C1 segment of cervical spinal cord (tissue), 14 donors: ENCODE measurements at places on chromosomes 7 and 10.

DNA sequence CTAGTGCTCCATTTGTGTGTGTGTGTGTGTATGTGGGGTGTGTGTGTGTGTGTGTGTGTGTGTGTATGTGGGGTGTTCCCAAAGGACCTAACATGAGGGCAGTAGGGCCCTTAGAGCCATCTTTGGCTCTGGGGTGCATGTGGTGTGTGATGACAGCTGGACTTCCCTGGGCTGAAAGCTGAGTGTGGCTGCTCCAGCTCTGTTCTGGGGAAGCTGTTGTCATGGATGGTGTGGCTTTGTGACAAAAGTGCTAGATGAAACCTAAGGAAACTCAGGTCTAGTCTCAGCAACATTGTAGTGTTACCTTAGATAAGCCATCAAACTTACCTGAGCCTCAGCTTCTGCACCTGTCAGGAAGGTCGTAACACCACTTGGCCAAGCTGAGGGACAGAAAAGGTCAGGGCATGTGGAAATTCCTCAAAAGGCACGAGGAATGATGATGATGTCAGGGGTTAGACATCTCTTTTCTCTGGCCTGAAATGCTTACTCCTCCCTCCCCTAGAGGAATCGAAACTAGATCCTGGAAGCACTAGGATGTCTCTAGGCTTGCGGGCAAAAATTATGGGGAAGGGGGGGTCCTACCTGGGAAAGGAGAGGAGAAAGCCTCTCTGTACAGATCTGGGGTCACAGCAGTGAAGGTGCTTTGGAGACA lies 115.4 kb downstream of the RPS24 start:
- no peak for DNase-seq

- no peak for DNase-seq
These were observed 276.2 kb downstream of the MDFIC start for GRCh38 chr7:115198143-115198542.

DNA sequence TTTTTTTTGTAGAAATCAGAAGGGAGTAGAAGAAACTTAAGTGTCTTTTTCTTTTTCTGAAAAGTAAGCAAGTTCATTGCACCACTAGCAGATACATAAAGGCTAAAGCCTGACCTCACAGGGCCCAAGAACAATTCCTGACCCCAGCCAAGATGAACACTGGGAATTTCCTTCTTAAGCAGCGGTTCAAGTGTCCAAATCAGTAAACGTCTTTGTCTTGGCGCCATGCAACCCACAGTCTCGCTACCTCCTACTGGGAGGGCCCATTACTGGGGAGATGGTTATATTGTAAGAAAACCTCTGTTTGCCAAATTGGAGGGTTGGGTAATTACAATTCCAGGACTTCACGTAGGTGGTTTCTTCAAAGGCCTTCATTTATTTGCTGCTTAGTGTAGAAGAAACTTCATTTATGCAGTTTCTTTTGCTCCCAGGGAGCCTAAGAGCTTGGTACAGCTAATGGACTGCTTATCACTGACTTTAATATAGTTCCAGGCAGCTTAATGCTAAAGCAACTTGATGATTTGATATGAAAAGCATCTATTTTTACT lies 58.3 kb upstream of the ADRB1 start:
- DNase-seq, result no peak

GRCh38 chr7:106515321-106515720 lies 145.6 kb downstream of the CCDC71L start:
- no peak for DNase-seq

DNA sequence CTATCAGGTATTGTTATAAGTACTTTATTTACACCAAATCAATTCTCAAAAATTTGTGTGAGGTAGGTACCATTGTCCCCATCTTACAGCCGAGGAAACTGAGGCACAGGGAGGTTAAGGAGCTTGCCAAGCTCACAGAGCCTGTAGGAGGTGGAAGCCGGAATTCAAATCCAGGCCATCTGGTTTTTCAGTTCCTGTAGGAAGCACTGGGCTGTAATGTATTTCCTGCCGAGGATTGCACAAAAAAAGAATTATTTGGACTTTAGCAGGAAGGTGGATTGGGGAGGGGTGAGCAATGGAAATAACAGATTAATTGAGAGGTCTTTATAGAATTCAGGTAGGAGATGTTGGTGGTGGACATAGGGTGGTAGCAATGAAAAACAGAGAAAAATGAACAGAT lies 315.3 kb upstream of the AUTS2 start:
- no peak for DNase-seq

GRCh38 chr10:51000976-51001375 lies 73.3 kb upstream of the PRKG1 start:
- no peak for DNase-seq

DNA sequence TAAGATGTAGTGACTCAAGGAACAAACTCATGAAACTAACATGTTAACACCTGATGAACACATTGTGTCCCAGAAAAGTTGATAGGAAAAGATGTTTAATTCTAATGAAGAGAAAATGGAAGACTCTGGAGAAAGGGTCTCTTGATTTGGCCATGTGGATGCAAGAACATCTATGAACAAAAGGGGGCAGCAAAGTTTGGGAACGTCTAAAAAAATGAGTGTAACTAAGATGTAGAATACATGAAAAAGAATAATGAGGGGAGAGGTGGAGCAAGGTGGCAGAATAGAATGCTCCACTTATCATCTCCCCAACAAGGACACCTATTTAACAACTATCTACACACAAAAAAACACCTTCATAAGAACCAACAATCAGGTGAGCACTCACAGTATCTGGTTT lies 805.1 kb downstream of the TNS3 start:
- DNase-seq, result no peak

- no peak for DNase-seq
These were observed 33.3 kb downstream of the DNAJB12 start for GRCh38 chr10:72321248-72322029.

- DNase-seq, result no peak
These were observed 23.6 kb downstream of the CTAGE6 start for GRCh38 chr7:143733876-143734275.

GRCh38 chr10:49079072-49079471 lies 36.2 kb downstream of the VSTM4 start:
- DNase-seq, result no peak

DNA sequence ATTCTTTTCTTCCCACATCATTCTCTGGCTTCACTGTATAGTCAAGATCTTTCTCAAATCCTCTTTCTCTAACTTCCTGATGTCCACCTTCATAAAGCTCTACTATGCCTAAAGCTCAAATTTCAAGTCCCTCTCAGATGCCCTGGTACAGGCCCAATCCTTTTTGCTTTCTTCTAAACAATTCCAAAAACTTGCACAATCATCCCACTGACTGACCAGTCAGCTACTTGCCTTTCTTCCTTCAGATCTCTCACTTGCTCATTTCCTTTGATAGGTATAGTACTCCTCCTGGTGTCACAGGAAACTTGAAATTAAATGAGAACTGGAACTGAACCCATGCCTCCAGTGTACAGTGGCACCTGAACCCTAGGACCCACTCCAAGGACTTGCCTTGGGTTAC lies 18.2 kb downstream of the SEC31B start:
- DNase-seq, result no peak

DNA sequence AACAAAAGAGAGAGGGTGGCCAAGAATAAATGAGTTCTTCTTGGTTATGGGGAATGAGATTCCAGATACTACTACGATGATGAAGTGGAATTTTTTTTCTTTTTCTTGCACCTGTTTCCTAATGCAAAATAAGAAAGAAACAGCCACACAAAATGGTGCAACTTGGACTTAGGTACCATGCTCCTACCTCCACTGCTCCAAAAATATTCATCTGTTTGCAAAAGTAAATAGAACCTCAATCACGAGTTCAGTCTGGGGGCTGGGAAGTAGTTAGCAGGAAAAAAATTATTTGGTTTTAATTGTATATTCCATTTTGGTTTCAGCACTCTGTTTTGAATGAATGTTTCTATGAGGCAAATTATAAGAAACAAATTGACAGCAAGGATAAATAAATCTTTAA lies 73.5 kb downstream of the SLC25A13 start:
- DNase-seq, result no peak

DNA sequence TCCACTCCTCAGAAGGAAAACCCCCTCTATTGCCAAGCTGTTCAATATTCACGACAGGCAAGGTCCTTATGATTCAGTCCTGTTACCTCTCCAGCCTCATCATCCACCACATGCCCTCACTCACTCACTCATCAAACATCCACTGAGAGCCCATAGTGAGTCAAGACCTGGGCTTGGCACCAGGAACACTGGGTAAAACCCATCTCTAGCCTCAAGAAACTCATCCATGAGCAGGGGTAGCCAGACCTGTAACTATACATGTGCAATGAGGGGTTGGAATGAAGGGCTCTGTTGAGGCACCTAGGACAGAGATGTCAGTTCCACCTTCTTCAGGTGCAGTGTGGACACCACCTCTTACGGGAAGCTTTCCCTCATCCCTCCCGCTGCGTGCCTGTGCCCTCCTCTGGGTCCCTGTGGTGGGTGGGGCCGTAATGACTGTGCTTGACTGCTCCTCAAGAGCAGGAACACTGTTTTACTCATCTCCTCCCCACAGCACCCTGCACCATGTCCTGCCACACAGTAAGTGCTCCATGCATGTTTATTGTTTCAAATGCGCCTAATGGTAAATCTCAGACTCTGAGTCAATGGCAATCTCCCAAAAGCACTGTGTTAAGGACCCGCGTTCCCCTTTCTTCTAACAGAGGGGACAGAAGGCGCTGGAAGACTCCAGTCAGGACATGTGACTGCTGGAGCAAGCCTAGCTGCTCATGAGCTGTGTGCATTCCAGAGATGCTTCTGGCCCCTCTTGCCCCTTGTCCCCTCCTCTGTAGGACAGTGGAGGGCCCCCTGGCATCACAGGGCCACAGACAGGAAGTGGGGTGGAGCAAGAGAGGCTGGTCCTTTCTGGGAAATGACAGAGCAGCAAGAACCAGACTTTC lies 95.4 kb downstream of the HIPK2 start:
- DNase-seq, result no peak

DNA sequence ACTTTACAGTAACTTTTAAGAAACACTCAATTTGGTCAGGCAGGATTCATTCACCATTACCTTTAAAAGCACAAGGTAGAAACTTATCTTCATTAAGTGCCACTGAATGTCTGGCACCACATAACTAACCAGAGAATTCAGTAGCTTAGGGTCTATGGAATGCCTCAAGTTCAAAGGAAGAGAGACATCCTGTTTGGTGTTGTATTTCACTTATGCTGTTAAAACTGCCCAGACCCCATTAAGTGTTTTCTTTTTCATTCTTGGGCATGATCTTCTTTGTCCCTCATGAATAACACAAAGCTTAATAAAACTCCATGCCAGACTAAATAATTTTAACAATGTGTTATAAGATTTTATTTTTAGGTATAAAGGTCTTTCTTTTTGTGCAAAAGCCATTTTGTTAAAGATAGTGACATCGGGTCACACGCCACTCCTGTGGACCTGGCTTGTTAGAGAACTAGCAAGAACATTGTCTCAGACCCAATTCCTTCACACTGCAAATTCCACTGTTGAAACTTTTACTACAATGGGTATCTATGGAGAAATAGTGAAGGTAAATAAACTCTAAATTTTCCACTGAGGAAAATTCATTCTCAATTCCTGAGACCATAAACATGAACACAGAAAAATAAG lies 221.0 kb downstream of the TWIST1 start:
- no peak for DNase-seq

GRCh38 chr10:61000769-61001730 lies 57.1 kb upstream of the RHOBTB1 start:
- DNase-seq, result no peak

DNA sequence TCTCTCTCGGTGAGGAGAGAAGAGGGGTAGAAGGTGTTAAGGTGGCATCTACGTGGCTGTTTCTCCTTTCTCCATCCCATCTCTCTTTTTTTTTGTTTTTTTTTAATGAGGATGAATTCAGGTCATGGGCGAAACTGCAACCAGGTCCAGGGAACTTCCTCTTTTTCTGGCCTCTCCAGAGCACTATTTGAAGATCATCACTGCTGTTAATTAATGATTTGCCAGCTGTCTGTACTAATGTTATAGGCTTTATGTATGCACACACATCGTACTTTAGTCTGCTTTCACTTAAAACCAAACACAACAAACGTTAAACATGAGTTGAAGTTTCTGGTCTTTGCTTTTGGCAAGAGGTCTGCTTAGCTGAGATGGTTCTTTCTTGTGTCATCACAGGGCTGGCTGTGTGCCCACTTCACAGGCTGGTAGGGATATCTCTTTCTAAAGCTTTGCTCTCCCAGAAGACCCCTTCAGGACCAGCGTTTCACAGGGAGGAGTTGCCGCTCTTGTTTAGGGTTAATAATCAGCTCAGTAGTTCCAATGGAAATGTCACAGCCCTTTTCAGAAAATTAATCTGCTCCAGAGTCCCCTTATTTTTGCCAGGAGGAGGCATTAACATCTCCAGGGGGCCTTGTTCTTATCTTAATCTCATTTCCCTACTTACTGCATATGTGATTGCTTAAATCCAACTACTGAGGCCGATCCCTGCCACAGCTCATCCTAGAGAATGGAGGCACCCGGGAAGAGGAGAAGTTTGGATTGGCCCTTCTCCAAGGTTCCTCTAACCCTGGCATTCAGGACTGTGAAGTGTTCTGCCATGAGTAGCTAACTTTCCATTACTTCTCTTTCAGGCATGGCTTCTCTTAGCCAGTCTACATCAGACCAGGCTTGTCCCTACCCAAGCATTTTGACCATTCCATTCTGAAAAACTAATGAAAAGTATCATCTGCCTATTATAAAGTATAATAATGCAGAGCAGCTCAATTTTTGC lies 273.9 kb upstream of the NFE2L3 start:
- DNase-seq, result no peak

DNA sequence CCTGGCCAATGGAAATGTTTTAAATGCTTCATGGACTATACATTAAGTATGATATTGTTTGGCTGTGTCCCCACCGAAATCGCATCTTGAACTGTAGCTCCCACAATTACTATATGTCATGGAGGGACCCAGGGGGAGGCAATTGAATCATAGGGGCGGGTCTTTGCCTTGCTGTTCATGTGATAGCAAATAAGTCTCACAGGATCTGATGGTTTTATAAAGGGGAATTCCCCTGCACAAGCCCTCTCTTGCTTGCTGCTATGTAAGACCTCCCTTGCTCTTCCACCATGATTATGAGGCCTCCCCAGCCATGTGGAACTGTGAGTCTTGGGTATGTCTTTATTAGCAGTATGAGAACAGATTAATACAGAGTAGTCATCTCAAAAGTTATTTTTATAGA lies 32.4 kb upstream of the GRB10 start:
- no peak for DNase-seq
